ENCODE measurements at places on chromosomes 4 and X.

- no peak for DNase-seq
These were observed 247.1 kb upstream of the PITX2 start for GRCh38 chr4:110869862-110870572.

- DNase-seq, result no peak
These were observed 25.7 kb downstream of the TRPC5 start for GRCh38 chrX:112056886-112057285.

DNA sequence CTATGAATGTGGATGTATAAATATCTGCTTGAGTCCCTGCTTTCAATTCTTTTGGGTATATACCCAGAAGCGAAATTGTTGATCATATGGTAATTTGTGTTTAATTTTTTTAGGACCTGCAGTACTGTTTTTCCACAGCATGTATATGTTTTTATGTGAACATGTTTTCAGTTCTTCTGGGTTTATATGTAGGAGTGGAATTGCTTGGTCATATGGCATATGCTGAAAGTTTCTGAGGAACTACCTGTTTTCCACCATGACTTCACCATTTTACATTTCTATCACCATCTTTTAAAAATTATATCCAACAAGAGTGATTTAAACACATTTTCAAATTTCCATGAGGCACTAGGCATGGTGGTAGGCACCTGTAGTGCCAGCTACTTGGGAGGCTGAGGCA is 8.2 kb downstream of the PPAT start:
- DNase-seq, result no peak

DNA sequence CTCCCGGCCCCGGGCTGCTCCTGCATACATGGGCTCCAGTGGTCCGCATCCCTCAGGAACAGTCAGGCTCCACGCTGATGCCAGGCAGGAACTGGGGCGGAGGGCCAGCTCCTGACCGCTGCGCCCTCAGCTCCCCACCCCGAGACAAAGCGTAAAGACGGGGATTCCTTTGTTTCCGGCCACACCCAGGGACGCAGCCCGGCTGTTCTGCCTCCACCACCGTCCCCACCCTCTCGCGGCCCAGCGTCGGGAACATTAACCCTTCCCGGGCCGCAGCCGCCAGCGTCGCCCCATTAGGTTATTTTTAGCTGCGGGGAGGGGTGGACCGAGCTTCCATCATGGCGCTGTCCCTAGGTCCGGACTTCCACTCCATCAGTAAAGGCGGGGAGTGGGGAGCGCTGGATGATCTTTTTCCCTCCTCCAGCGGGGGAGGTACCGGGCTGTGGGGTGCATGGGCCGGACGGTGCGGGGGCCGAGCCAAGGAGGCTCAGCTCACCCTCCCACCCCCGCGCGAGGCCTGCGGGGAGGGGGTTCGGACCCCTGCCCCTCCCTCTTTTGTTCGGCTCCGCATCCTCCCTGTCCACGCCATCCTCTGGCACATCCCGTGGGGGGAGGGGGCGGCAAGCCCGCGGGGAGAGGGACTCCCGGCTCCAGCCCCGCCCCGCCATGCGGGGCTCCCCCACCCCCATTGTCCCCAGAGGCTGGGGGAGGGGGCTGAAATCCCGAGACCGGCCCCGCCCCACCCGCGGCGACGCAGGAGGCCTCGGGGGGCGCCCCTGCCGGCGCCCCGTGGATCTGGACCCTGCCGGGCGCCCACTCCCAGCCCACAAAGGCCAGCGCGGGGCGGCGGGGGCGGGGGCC is 5.3 kb downstream of the CRMP1 start:
- no peak for DNase-seq

- DNase-seq, result no peak
These were observed 754.9 kb downstream of the RPA4 start for GRCh38 chrX:97638621-97639020.

GRCh38 chr4:128286474-128287058 is 1.0 kb downstream of the PGRMC2 start:
- peak; percentile 18 for DNase-seq

DNA sequence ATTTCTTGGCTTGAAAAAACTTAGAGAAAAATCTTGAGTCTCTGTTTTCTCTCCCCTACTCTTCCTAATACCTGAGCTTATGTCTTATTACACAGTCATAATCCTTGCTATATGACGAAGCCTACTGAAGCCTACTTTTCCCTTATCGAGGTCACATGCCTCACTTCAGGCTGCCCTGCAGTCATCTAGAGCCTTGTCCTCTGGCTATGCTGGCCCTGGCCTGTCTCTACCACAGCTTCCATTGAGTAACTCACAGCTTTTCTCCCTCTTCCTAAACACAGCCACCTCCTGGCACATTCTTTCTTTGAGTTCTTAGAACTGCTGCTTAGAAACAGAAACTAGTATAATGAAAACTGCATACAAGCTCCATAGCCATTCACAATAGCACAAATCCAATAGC is 1698.3 kb downstream of the STIM2 start:
- no peak for DNase-seq

GRCh38 chrX:41014776-41015360 is 70.4 kb upstream of the USP9X start:
- no peak for DNase-seq

DNA sequence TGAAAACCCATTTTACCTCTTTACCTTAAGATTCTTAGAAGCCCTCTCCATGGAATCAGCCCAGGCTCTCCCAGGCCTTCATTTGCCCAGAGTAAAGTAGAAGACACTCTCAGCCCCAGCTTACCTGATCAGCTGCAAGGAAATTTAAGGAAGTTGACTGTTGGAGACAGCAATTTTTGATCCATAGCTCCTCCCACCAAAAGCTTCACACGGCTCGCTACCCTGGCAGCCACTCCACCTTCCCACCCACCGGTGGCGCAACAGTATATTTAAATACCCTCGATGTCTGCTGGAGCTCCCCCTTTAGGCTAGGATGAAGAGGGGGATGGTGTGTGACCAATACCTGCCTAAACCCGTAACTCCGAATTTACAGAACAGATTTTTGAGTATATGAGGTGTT is 75.4 kb downstream of the MBNL3 start:
- DNase-seq, result peak; percentile 24

DNA sequence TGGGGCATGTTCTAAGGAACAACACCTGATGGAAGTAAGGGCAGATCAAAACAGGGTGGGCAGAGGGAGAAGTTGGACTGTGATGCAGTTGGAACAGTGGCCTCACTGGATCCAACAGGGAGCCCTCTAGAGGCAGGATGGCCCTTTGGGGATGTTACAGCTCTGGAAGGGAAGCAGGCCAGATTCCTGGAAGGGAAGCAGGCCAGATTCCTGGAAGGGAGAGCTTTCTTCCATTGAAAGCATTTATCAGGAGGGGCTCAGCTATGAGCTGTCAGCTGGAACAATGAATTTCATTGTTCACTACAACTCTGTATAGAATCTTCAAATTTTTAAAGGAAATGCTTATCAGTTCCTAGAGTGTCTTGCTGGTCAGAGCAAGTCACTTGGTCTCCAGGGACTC is 17.7 kb downstream of the IL15 start:
- DNase-seq, result peak; percentile 36

GRCh38 chr4:125062115-125063050 is 252.4 kb upstream of the FAT4 start:
- no peak for DNase-seq

- DNase-seq, result no peak
These were observed 89.4 kb downstream of the ABLIM2 start for GRCh38 chr4:8069102-8069752.

DNA sequence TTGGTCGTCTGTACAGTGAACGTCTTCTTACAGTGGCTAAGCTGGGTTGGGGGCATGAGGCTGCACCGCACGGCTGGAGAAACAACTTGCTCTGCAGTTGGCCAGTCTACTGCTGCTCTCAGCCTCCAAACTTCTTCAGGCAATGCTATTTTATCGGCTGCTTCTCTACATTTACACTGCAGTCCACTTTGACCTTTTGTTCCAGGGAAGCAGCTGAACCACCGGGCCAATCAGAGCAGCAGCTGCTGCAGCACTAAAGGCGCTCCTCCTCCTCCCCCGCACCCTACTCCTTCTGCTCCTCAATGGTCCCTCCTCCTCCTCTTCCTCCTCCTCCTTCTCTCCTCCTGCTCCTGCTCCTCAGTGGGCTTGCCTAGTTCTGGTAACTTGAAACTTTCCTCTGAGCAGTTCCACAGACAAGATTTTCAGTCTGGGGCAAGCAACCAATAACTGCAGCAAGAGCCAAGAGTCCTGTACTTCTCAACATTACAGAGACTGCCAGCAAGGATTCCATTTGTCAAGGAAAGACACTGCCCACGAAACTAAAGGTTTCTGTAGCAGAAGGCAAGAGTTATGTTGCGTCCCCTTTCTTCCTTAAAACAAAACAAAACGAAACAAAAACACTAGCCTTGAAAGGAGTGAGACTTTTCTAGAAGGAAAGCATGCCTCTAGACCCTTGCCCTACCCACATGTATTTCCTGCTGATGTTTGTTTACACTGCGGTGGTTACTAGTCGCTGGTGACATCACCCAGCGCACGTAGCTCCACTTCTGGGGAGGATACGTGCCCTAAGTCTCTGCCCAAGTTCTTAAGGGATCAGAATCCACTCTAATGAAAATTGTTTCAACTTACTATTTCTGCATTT is 125.7 kb upstream of the NAP1L5 start:
- DNase-seq, result peak; percentile 65

GRCh38 chr4:158999849-159000248 is 103.0 kb upstream of the RAPGEF2 start:
- DNase-seq, result no peak

DNA sequence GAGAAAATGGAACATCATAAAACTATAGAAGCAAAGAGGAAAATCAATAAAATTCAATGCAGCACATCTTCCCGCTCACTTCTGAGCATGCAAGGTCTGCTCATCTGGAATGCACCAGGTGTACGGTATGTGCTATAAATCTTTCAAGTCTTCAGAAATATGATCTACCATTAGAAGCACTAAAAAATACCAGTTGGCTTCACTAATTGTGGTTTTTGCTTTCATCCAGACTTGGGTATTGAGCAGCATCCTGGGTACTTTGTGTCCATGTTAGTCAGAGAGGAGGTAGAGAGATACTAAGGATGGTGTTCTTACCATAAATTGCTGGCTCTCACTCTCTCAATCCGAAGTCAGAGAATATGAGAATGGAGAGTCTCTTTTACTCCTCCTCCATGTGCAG is 477.1 kb downstream of the PPARGC1A start:
- DNase-seq, result no peak

DNA sequence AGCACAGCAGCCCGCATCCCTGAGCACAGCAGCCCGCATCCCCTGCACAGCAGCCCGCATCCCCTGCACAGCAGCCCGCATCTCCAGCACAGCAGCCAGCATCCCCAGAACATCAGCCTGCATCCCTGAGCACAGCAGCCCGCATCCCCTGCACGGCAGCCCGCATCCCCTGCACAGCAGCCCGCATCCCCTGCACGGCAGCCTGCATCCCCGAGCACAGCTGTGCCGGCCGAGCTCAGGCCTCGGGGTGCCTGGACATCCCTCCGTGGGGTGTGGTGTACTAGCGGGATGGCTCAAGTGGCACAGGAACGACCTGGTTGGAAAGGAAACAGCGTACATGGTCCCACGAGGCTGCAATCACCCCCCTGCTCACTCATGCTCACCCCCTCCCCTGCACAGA is 26.8 kb downstream of the ABLIM2 start:
- DNase-seq, result no peak

GRCh38 chr4:158042591-158043030 is 130.2 kb downstream of the GASK1B start:
- DNase-seq, result no peak

GRCh38 chrX:44775726-44776125 is 68.1 kb upstream of the DUSP21 start:
- DNase-seq, result no peak
